Stomach (tissue), 19 donors: ENCODE measurements at places on chromosomes 7 and 10. TPM values are rescaled to one million over a fixed set of nuclear protein-coding genes. Genes with fewer than 3 reads are reported as not detected.

- no peaks in the 10 kb centered on the region for H3K27me3 ChIP-seq
- H3K4me1 ChIP-seq: peaks cover 9% of the 10 kb centered on the region
- no peak for DNase-seq
- H3K27ac ChIP-seq: no peak overlapping the region
Observed at GRCh38 chr10:126569513-126570244, 100.8 kb downstream of the C10orf90 start.

DNA sequence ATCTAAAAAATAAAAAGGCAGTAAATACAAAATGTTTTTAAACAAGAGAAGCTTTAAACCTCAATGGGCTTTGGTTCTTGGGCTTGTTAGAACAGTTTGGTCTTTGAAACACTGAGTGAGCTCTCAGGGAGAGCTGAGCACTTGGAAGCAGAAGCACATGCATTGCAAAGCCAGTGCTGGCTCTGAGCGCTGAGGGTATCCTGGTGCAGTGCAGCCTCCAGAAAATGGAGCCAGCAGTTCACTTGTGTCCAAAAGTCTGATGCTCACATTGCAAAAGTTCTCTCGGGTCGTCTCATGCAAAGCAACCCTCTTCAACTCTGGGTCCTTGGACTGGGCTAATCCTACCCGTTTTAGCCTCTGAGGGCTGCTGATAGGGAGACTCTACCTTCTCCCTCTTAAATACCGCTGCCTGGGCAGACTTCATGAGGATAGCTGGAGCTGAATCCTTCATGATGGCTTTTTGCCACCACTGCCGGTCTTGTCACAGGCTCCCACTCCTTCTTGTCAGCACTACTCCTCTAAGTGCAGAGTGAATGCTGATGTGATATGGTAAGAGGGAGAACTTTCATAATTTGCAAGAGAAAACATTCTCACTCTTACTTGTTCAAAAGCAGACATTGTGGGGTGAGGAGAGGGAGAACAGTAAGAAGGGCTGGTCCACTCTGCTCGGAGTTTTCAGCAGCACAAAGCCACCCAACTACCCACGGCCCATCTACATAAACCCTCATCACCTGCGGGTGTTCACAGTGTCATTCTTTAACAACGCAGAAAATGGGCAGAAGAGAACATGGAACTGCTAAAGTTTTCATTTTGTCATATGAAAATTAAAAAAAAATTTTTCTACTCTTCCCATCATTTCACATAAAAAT is 42.2 kb upstream of the BMPER start:
- no peak overlapping the region for H3K27ac ChIP-seq
- DNase-seq: no peak
- no peak overlapping the region for H3K4me3 ChIP-seq

DNA sequence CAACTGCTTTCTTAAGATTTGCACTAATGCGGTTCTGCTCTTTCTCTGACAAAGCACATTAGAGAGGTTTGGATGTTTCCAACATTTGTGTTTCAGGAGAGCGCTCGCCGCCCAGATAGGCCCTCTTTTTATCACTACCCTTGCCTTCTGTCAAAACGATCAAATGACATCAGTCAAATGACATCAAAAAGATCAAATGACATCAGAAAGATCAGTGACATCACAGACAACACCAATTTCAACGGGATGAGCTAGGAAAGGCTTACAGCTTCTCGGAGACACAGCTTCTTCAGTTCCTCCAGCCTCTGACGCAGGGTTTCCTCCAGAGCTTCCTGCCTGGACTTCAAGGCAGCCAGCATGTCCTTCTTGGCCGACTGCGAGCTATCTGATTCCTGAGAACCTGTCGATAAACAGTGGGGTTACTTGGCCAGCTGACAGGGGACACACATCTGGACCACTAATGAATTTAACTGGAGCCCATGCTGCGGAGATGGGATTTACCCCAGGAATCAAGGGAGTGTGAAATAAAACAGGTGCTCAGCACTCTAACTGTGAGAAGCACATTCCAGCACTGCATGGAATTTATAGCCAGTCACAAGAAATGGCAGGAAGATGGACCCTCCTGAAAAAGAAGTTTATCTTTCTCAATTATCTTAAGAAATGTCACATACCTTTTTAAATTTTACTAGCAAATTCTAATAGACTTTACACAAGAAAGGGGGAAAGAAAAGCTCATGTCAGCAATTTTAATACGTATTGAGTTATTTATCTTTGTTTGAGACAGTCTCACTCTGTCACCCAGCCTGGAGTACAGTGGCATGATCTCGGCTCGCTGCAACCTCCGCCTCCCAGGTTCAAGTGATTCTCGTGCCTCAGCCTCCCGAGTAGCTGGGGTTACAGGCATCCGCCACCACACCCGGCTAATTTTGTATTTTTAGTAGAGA is 88.2 kb downstream of the PRPF18 start:
- peaks cover 2% of the 10 kb centered on the region for H3K4me1 ChIP-seq
- H3K27me3 ChIP-seq: no peaks in the 10 kb centered on the region
- peaks cover 36% of the 10 kb centered on the region for H3K36me3 ChIP-seq
- peak overlapping the region; percentile 46 for H3K27ac ChIP-seq
- H3K4me3 ChIP-seq: no peak overlapping the region

GRCh38 chr7:45865594-45866410 is 7.1 kb downstream of the CCDC201 start:
- H3K27me3 ChIP-seq: no peaks in the 10 kb centered on the region
- H3K36me3 ChIP-seq: no peaks in the 10 kb centered on the region
- no peak overlapping the region for H3K27ac ChIP-seq

GRCh38 chr10:22334414-22335172 is 10.7 kb upstream of the SPAG6 start:
- H3K36me3 ChIP-seq: peaks cover 10% of the 10 kb centered on the region
- H3K27me3 ChIP-seq: peaks cover 68% of the 10 kb centered on the region
- peak overlapping the region; percentile 53 for H3K4me3 ChIP-seq

- peaks cover 7% of the 10 kb centered on the region for H3K36me3 ChIP-seq
- H3K4me1 ChIP-seq: no peaks in the 10 kb centered on the region
- peak; percentile 21 for DNase-seq
- H3K27me3 ChIP-seq: no peaks in the 10 kb centered on the region
- H3K4me3 ChIP-seq: no peak overlapping the region
Observed at GRCh38 chr10:22570733-22571430, 143.5 kb downstream of the PIP4K2A start.

DNA sequence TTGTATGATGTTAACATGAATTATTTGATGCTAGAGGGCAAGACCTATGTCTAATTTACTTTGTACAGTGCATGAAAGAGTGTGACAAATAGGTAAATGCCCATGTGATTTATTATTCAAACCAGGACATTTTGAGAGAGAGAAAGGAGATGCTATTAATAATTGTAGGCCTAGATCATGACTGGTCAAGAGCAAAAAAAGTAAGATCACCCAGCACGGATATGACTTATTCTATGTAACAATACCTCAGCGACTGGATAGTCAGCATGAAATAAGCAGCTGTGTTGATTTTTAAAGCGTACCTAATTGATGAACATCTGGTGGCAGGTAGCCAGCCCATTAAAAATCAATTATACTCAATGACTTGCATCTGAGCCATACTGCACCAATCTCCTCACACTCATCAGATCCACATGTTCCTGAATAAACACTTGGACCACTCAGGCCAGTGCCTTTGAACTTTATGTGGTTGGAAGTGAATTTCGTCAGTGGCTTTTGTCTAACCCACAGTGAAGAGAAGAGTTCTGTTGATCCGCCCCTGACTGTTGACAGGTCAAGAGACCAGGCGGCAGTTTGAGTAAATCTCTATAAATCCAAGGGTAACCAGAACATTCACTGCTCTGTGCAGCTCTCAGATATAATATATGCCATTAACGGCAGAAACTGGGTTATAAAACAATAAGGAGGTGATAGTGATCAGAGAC is 435.3 kb downstream of the MDFIC start:
- H3K27me3 ChIP-seq: no peaks in the 10 kb centered on the region
- no peak overlapping the region for H3K4me3 ChIP-seq
- H3K36me3 ChIP-seq: no peaks in the 10 kb centered on the region
- H3K27ac ChIP-seq: no peak overlapping the region
- DNase-seq: no peak

DNA sequence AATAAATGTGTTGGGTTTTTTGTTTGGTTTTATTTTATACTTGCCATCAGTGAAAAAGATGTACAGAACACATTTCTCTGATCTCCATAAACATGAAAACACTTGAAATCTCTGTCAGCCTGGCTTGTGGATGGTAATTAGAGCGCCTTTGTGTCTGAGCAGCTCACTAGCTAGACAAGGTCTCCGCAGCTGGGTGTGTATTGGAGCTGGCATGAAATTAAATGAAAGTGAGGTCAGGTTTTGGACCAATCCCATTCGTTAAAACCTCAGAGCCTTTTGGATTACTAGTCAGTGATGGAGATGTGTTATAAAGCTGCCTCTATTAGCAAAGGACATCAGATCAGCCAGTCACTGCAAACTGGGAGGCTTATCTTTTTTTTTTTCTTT is 2.7 kb downstream of the FRAT1 start:
- peaks cover 47% of the 10 kb centered on the region for H3K4me1 ChIP-seq
- H3K27me3 ChIP-seq: no peaks in the 10 kb centered on the region
- no peaks in the 10 kb centered on the region for H3K36me3 ChIP-seq
- peak overlapping the region; percentile 3 for H3K4me3 ChIP-seq
- H3K27ac ChIP-seq: no peak overlapping the region

GRCh38 chr7:13188922-13189321 is 501.5 kb downstream of the ARL4A start:
- no peaks in the 10 kb centered on the region for H3K4me1 ChIP-seq
- H3K27me3 ChIP-seq: no peaks in the 10 kb centered on the region
- no peaks in the 10 kb centered on the region for H3K36me3 ChIP-seq
- H3K27ac ChIP-seq: no peak overlapping the region
- DNase-seq: no peak

DNA sequence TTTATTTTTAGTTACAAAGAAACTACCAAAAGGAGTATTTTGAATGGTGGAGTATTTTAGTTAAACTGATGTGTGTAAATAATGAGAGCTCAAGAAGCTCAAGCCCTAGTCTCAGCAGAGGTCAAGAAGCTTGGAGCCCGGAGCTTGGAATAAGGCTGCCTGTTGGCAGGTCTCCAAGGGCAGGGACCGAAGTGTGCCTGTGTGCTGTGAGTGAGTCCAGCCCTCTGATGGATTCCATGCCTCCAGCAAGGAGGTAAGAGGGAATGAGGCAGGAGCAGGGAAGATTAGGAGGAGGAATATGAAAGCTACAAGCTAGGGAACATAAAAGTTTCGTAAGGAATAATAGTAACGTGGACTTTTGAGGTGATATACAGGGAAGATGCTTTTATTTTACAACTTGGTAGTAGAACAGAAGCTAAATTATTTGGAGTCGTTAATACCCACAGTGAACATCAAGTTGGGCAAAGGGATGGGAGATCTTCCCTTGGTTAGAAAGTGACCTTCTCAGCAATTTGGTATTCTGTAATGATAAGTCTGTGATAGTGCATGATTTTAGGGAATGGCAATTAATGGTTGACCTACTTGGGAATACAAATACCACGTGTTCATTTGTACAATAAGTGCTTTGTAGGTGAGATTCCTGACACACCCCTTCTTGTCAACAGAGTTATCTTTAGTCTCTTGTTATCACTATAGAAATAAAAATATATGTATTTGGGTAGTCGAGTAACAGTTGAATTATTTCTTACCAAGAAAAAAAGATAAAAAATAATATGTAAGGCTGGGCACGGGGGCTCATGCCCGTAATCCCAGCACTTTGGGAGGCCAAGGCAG is 4.6 kb downstream of the SEC23IP start:
- peaks cover 31% of the 10 kb centered on the region for H3K36me3 ChIP-seq
- peak overlapping the region; percentile 94 for H3K27ac ChIP-seq
- H3K4me3 ChIP-seq: no peak overlapping the region
- DNase-seq: peak; percentile 87
- H3K27me3 ChIP-seq: no peaks in the 10 kb centered on the region

GRCh38 chr7:108156897-108157605 is 26.9 kb upstream of the LAMB4 start:
- no peak overlapping the region for H3K27ac ChIP-seq
- no peaks in the 10 kb centered on the region for H3K27me3 ChIP-seq

GRCh38 chr10:96509017-96509641 is 4.6 kb downstream of the TLL2 start:
- no peak for DNase-seq

DNA sequence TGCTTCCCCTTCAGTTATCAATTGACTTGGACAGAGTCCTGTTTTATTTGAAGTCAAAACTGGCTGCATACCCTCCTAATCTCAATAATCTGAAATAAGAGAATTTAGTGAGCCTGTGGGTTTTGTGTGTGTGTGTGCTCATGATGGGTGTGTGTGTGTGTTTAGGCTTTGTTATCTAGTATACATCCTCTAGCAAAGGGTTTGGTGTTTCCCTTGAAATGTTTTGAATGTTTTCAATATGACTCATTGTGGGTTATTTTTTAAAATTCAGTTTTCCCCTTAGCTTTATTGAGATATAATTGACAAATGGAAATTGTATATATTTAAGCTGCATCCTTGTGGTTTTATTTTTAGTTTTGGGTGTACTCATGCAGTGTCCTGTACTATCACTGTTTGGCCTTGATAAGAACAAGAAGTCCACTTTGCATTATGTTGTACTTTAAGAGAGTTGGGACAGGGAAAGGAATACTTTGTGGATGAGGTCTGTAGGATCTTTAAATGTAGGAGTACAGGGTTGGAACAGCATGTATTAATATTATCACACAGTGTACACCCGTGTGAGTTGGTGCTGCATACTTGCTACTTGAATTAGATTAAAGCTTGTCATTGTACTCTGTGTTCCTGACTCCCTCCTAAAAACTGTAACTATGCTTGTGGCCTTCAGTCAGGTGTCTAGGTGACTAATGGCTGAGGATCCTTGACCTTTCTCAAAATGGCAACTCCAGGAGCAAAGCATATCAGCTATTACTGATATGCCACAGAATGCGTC is 58.3 kb downstream of the VCL start:
- no peaks in the 10 kb centered on the region for H3K36me3 ChIP-seq
- H3K27ac ChIP-seq: peak overlapping the region; percentile 72
- DNase-seq: no peak
- H3K27me3 ChIP-seq: no peaks in the 10 kb centered on the region

DNA sequence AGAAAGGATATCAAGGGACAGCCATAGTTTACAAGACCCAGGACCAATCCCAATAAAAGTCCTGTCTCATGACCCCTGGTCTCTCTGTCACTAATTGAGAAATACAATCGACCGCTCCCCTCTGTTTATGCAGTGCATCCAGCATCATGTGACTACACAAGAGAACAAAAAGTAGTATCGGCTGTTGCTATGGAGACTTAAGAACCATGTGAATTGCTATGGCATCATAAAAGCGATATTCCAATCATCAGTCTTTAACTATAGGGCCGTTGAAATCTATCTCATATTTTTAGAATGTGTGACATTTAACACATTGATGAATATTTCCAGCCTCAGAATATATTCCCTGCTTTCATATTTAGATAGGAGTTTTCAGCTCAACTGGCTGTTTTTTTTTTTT is 139.3 kb downstream of the FRMD4A start:
- no peaks in the 10 kb centered on the region for H3K4me1 ChIP-seq
- H3K36me3 ChIP-seq: no peaks in the 10 kb centered on the region
- no peaks in the 10 kb centered on the region for H3K27me3 ChIP-seq
- H3K27ac ChIP-seq: no peak overlapping the region
- no peak for DNase-seq
- no peak overlapping the region for H3K4me3 ChIP-seq

The HTRA1 gene
- total RNA-seq: 69.5 TPM

The SFXN3 gene
- 60.4 TPM for total RNA-seq

The VIPR2 gene
- total RNA-seq: 11.7 TPM

The NEBL gene
- total RNA-seq: 1.2 TPM

The HTR5A gene
- not detected for total RNA-seq

The PNLIP gene
- total RNA-seq: not detected

The GDF10 gene
- total RNA-seq: not detected

The KCNK18 gene
- total RNA-seq: not detected
